ENCODE measurements at places on chromosomes 3 and 15. TPM values are rescaled to one million over a fixed set of nuclear protein-coding genes. Genes with fewer than 3 reads are reported as not detected.

DNA sequence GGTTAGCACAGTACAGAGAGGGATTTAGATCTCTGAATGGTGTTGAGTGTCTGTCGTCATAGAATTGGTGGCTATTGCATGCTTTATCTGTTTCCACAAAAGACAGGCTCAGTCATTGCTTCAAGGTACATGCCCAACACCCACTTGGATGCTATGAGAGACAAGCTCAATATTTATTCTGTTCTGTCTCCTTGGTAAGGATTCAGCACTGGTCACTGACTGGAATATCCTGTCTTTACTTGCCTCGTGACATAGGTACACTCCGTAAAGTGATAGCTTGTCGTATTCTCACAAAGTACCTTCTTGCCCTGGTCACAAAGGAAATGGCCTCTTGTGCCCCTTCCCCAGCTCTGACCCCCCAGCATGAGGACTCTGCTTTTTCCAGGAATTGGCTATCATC, 72.8 kb upstream of the CTNNB1 start:
- no peak for ATAC-seq

ZCWPW2 gene
- 2.1 TPM for total RNA-seq

SH2D7 gene
- 1.1 TPM for total RNA-seq

BOC gene
- 18.0 TPM for total RNA-seq

All from motor neuron (in vitro differentiated cells).